Dermis blood vessel endothelial cell (primary cell): ENCODE measurements at places on chromosomes 2 and 18.

- DNase-seq: no peak
Measured at GRCh38 chr2:202636213-202636513, 1.4 kb downstream of the FAM117B start.

GRCh38 chr2:113834051-113834730, 55.7 kb upstream of the ACTR3 start:
- DNase-seq: no peak

GRCh38 chr18:24915547-24915946, 436.4 kb downstream of the ZNF521 start:
- DNase-seq: no peak

GRCh38 chr2:98736464-98736889, 5.5 kb upstream of the MGAT4A start:
- no peak for DNase-seq

GRCh38 chr2:46784278-46784677, 131.3 kb downstream of the MCFD2 start:
- no peak for DNase-seq

DNA sequence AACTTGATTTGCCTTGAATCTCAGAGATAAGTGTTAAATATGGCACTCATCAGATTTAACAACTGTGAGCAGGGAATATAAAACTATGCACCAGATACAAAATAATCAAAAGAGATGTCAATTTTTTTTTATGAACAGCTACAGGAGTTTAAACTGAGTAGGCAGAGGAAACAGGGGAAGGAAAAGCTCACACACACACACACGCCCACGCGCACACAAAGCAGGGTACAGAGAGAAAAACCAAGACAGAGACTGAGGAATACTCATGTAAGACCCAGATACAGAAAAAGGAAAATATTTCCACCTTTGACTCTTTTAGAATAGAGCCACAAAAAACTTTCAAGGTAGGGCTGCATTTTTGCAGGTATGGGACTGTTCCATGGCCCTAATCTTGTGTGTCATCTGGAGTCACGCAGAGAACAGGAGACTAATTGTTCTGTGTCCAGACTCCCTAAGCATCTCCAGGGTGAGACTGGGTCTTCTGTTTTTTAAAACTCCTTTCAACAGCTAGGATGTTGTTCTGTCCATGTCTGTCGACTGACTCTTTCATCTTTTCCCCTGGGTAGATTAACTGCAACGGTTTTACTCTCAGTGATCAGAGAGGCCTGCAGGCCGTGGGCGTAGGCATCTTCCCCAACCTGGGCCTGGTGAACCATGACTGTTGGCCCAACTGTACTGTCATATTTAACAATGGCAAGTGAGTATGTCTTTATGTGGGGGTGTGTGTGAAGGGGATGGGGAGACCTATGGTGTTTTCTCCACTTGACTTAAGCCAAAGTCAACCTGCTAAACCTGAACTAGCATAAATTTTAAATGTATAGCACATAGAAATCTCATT, 23.0 kb downstream of the SMYD1 start:
- peak; percentile 36 for DNase-seq

GRCh38 chr2:64629329-64629781, 24.4 kb downstream of the SERTAD2 start:
- no peak for DNase-seq

- DNase-seq: no peak
Measured at GRCh38 chr2:59176737-59177136, 935.6 kb upstream of the FANCL start.

DNA sequence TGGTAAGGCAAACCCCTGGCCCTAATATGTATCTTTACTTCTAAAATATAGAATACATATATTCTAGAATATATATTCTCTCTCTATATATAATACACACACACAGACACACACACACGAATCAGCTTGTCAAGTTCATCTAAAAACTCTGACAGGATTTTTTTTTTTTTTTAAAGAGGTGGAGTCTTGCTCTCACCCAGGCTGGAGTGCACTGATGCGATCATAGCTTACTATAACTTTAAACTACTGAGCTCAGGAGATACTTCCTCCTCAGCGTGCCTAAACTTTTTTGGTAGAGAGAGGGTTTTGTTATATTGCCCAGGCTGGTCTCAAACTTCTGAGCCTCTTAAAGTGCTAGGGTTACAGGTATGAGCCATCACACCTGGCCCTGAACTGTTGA, 45.2 kb downstream of the DOK1 start:
- DNase-seq: no peak

GRCh38 chr2:42783511-42783910, 8.9 kb downstream of the HAAO start:
- DNase-seq: no peak

DNA sequence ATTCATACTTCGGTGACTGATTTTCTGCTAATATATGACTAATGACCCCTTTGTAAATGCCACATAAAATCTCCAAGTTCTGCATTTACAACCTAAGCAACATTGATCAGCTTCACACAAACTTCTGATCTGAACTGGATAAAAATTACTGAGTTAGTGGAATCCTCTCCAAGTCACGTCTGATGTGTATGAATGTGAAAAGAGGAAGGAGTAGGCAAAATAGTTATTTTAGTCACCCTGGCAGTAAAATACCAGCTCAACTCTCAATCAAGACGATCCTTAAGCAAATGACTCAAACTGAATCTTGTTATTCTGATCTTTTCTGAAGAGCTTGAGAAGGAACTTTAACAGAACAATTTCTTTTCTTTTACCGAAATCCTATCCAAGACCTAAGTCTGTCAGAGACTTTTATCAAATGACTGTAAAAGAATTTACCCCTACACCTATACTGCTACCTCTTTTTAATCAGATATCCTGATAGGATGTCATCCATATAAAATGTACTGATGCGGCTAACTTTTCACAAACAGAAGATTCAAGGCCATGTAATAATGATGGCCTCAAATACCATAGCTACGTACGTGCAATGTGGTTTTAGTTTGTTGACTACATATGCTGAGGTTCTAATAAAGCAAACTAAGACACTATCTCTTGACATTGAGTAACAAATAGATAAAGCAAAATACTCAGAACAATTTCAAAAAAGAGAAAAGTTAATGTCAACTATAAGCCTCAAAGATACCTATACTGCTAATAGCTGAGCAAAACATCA, 23.7 kb downstream of the CUL3 start:
- DNase-seq: no peak

- DNase-seq: no peak
Measured at GRCh38 chr2:85997017-85997970, 108.4 kb downstream of the POLR1A start.

- DNase-seq: no peak
Measured at GRCh38 chr2:20203072-20203471, 21.9 kb downstream of the SDC1 start.

DNA sequence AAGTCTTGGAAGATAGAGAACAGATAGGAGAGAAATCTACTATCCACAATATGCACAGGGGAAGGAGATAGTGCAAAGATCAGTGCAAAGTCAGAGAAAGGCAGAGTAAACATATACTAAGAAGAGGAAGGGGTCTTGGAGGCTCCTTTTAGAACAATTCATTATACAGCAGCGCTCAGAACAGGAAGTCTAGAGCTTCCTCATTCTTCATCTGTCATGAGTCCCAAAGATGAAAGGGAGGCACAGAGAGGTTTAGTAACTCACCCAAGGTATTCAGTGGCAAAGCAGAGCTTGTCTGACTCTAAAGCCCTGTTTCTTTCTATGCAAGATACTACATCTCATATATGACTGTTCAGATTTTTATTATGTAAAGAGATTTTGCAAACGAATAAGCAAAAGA, 1.4 kb downstream of the SP110 start:
- peak; percentile 10 for DNase-seq

GRCh38 chr18:55465313-55465712, 122.7 kb downstream of the TCF4 start:
- DNase-seq: no peak

DNA sequence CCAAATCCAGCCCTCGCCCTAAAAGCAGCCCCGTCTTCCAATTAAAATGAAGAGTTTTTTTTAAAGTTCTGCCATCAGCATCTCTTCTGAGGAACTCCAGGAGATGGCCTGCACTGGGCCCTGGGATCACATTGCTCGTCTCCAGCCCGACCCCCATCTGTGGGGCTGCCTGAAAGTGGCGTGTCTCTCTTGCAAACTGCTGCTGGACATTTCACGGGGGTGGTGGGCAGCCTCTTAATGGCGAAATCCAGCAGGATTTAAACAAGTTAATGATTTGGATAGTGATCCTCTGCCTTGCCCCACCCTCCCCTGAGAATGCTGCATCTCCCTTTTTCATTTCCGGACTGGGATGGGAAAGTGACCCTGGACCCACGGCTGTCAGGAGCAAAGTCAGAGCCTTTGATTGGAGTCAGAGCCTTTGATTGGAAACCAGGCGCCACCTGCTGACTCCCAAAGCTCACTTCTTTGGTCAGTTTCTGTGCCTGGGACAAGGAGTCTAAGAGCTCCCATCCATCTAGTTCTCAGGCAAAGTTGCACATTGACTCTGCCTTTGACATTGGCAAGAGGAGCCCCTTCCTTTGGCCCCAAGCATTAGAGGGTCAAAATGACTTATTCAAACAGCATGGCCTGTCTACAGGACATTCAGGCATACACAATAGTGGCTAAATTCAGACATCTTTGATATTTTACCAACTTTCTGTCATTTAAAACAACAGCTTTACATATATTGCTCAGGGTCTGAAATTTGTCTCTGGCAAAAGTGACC, 155.2 kb downstream of the SH3BP4 start:
- peak; percentile 85 for DNase-seq

DNA sequence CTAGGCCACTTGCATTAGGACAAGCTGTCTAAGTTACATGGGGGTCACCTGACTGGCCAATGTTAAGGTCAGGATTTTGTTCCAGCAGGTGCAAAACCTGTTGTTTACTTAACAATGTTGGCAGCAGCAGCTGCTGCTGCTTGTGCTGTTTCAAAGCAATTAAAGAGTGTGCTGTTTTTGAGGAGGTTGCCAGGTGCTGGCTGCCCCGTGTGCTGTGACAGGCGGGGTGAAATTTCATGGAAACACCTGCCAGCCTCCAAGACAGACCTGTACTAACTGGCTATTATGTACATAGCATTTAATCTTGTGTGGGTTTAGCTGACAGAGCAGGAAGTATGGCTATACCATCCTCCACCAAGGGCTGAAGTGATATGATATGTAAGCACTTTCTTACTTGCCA, 224.9 kb downstream of the ASXL3 start:
- DNase-seq: no peak

- DNase-seq: no peak
Measured at GRCh38 chr2:120766470-120767351, 31.0 kb downstream of the GLI2 start.

DNA sequence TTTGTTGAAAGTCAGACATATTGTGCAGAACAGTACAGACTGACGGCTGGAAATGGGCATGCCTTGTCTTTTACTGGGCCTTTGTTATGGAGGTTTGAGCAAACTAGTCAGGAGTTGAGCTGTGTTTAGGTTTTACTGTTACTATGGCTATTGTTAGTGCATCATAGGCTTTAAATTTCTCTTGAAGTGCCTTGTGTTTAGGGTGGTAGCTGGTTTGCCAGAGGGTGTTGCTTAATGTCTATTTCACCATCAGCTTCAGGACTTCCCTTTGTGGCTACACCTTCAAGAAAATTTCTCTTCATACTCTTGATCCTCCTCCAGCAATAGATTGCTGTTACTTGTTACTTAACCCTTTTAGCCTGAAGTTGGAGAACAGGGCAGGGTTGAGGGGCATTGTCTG, 104.6 kb downstream of the CAPN13 start:
- DNase-seq: no peak

DNA sequence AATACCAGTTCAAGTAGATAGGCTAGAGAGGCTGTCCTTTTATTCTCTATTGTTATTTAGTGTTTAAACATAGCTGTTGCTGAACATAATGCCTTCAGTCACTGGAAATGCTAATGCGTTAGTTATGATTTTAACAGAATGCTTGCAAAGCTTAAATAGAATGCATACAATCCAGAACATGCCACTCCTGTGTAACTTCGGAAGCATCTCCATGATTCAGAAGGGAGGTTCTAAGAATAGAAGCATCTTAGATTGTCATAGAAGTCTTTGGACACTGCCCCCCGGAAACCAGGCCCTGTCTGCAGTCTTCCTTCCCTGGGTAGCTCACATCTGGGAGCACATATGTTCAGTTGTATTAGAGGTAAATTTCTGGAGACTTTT, 73.2 kb downstream of the ZNF532 start:
- DNase-seq: no peak

GRCh38 chr2:25539136-25539535, 134.2 kb downstream of the DTNB start:
- no peak for DNase-seq

GRCh38 chr2:137797641-137798040, 166.6 kb upstream of the HNMT start:
- DNase-seq: no peak

- peak; percentile 52 for DNase-seq
Measured at GRCh38 chr18:26655525-26656430, 107.4 kb upstream of the KCTD1 start.

DNA sequence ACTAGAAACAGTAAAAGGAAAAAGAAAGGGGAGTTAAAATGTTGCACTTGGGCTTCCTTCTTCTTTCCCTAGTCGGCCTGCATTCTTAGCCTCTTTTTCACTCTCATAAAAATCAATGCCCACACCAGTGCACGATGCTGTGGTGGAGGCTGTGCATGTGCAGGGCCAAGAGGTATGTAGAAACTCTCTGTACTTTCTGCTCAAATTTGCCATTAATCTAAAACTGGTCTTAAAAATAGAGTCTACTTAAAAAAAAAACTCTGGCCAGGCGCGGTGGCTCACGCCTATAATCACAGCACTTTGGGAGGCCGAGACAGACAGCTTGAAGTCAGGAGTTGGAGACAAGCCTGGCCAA, 11.1 kb downstream of the TRAPPC8 start:
- DNase-seq: no peak

DNA sequence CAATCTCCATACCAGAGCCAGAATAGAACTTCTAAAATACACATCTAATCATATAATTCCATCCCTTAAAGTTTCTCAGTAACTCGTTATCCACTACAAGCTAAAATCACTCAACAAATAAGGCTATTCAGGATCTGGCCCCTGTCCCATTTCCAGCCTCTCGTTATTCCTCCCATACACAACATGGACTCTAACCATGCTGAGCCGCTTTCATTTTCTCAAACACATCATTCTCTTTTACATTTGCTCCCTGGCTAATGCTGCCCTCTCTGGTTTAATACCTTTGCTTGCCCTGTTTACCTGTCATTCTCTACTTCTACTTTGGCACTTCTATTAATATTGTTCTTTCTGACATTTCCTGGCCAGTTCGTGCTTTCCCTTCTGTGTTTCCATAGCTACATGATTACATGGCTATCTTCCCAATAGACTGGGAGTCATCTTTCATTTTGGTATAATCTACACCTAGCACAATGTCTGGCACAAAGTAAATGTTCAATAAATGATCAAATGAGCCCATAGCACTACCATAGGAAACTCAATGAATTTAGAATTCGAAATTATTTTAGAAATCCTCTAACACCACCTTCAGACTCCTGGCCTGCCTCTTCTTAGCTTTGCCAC, 163.6 kb upstream of the VRK2 start:
- DNase-seq: no peak

GRCh38 chr2:67337903-67338302, 59.2 kb upstream of the ETAA1 start:
- DNase-seq: no peak

DNA sequence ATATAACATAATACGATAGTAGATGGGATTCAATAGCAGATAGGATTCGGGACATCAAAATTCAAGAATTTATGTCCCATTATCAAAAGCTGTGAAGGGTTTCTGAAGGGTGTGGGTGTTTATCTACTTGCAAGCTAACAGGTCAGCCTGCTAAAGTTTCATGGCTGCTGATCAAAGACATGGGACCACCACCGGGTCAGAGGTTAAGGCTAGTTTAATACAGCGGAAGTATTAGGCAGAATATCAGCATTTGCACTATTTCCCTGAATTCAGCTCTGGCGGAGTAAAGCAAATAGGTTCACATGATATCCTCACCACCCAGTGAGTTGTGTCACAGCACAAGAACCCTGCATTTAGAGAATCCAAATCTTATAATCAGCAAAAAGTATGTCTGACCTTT, 82.5 kb downstream of the DSEL start:
- no peak for DNase-seq
